ENCODE measurements at places on chromosomes 3 and 15. TPM values are rescaled to one million over a fixed set of nuclear protein-coding genes. Genes with fewer than 3 reads are reported as not detected.
A peak's percentile ranks its signal among the peaks of the same experiment; 100 is the strongest.

Gene GPD1L
- 35.3 TPM for total RNA-seq

Gene PLSCR4
- total RNA-seq, result not detected

Gene ANKRD63
- total RNA-seq, result not detected

Gene ZBTB47
- total RNA-seq, result 3.0 TPM

Gene C2CD4B
- total RNA-seq, result not detected

DNA sequence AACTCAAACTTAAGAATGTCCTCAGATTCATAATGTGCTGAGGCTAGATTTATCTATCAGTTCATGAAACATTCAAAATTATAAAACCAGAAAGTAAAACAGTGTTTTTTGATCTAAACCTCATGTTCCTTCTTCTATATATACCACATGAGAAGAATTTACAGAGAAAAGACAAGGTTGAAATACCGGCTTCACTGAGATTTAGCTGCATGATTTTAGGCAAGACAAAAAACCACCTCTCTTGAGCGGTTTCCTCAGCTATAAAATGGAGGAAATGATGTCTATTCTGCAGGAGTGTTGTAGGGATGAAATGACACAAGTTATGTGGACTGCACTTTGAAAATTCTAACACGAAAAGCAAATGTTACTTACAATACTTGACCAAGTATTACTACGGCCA is 80.6 kb upstream of the FOXB1 start:
- no peak for DNase-seq
- no peaks in the 10 kb centered on the region for H3K27me3 ChIP-seq
- H3K36me3 ChIP-seq, result no peaks in the 10 kb centered on the region
- no peak overlapping the region for H3K27ac ChIP-seq

DNA sequence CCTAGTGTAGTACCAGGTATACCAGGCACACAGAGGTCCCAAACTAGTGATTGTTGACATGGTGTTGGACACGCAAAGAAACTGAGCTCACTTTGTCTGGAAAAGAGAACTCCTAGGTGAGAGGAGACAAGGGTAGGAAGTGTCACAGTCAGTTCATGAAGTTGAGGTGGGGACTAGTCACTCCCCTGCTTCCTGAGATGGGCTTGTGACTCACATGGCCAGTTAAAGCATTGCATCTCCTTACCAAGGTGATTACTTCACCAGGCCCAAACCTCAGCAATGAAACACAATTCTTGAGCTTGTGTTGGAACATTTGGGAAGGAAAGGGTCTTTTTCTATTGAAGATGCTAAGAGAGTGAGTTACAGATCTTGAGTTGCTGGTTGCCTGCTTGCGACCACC is 49.2 kb upstream of the RAD18 start:
- no peaks in the 10 kb centered on the region for H3K36me3 ChIP-seq
- no peak overlapping the region for H3K4me3 ChIP-seq
- DNase-seq, result no peak
- H3K27ac ChIP-seq, result no peak overlapping the region
- no peaks in the 10 kb centered on the region for H3K27me3 ChIP-seq
- H3K4me1 ChIP-seq, result no peaks in the 10 kb centered on the region

- peaks cover 64% of the 10 kb centered on the region for H3K36me3 ChIP-seq
- no peak overlapping the region for H3K27ac ChIP-seq
- no peak overlapping the region for H3K4me3 ChIP-seq
- no peak for DNase-seq
These were observed 12.1 kb upstream of the VPS39 start for GRCh38 chr15:42220216-42220615.

DNA sequence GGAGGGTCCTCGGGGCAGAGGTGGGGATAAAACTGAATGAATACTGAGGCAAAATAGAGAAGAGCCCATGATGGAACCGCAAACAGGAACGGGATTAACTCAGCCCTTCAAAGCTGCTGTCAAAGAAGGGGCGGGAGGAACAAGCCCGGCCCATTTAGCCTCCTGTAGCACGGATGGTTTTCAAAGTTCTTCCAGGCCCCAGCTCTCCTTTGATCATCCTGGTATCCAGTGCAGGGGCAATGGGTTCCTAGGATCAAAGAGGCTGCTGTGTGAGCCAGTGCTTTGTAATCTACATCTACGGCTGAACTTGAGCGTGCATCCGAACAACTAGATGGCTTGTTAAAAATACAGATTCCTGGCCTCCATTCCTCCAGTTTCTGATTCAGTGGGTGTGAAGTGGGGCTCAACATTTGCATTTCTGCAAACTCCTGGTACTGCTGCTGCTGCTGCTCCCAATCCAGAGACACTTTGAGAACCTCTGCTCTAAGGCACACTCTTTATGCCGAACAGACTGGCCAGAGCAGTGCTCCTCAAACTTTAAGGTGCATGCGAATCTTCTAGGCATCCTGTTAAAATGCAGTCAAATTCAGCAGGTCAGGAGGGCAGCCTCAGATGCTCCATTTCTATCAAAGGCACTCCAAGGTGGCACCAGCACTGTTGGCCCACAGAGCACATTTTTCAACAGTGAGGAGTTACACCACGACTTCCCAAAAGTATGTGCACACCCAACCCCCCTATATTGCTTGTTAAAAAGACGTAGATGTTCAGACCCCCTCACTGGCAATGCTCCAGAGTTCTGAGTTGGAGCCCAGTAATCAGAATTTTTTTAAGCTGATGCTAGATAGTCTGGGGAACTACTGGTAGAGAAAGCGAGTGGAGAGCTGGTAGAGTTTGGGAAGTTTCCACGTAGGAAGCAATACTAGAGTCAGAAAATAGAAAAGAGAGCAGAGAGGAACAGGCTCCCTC is 5.6 kb downstream of the GALNT15 start:
- H3K4me1 ChIP-seq, result peaks cover 5% of the 10 kb centered on the region
- no peak overlapping the region for H3K4me3 ChIP-seq
- no peaks in the 10 kb centered on the region for H3K27me3 ChIP-seq
- no peaks in the 10 kb centered on the region for H3K36me3 ChIP-seq
- DNase-seq, result no peak

GRCh38 chr15:74240002-74240568 is 4.0 kb downstream of the CCDC33 start:
- H3K27ac ChIP-seq, result no peak overlapping the region
- DNase-seq, result no peak
- no peaks in the 10 kb centered on the region for H3K4me1 ChIP-seq
- H3K27me3 ChIP-seq, result peaks cover 4% of the 10 kb centered on the region
- H3K36me3 ChIP-seq, result no peaks in the 10 kb centered on the region

DNA sequence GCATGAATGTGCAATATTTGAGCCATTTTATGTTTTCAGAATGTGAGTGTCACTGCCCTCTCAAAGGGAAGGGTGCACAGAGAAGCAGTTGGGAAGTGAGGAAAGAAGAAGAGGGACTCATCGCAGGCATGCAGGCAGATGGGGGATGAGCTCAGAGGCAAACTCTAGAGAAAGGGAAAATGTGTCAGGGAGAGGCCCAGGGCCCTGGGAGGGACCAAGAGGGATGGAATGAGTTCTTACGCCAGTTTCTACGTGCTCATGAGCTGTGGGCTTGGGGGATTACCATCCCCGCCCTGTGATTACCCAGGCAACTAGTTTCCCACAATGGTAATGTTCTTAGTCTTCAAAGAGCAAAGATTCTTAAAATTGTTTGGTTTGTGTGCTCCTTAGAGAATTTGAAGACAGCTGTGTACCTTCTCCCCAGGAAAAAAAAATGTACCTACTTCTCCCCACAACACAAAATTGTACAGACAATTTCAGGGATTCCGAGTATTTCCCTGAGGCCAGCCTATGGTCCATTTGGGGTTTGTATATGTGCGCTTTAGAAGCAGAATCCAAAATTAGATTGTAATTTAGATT is 17.8 kb downstream of the GCSAM start:
- H3K4me1 ChIP-seq, result peaks cover 17% of the 10 kb centered on the region
- no peak for DNase-seq
- H3K36me3 ChIP-seq, result no peaks in the 10 kb centered on the region
- no peak overlapping the region for H3K27ac ChIP-seq

GRCh38 chr15:98063315-98063714 is 102.8 kb downstream of the ARRDC4 start:
- no peaks in the 10 kb centered on the region for H3K4me1 ChIP-seq
- H3K4me3 ChIP-seq, result no peak overlapping the region
- no peak overlapping the region for H3K27ac ChIP-seq
- H3K27me3 ChIP-seq, result no peaks in the 10 kb centered on the region
- no peak for DNase-seq
- no peaks in the 10 kb centered on the region for H3K36me3 ChIP-seq

DNA sequence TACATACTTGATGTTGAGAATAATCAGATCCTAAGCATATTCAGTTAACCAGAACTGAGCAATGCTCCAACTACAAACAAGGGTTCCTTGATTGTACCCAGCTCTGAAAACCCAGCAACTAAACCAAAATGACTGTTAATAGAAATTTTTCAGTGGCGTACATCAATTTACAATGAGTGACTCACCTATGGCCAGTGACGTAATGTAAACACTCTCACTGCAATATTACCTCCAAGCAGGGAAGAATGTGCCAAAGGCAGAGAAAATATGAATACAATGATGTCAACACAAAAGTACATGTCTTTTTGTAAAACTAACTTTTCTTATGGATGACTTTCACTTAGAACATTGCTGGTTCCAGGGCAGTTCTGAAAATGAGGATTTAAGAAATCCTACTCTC is 611.3 kb downstream of the EDEM1 start:
- DNase-seq, result no peak
- H3K36me3 ChIP-seq, result no peaks in the 10 kb centered on the region
- no peak overlapping the region for H3K4me3 ChIP-seq
- no peaks in the 10 kb centered on the region for H3K27me3 ChIP-seq
- no peaks in the 10 kb centered on the region for H3K4me1 ChIP-seq

GRCh38 chr15:52485290-52485689 is 43.4 kb downstream of the MYO5A start:
- H3K27me3 ChIP-seq, result no peaks in the 10 kb centered on the region
- H3K4me3 ChIP-seq, result no peak overlapping the region
- no peak overlapping the region for H3K27ac ChIP-seq
- DNase-seq, result no peak
- no peaks in the 10 kb centered on the region for H3K36me3 ChIP-seq

- no peaks in the 10 kb centered on the region for H3K27me3 ChIP-seq
- no peak overlapping the region for H3K4me3 ChIP-seq
- H3K27ac ChIP-seq, result no peak overlapping the region
- H3K36me3 ChIP-seq, result no peaks in the 10 kb centered on the region
- H3K4me1 ChIP-seq, result no peaks in the 10 kb centered on the region
- DNase-seq, result no peak
These were observed 133.4 kb upstream of the ACP3 start for GRCh38 chr3:132183811-132184210.

DNA sequence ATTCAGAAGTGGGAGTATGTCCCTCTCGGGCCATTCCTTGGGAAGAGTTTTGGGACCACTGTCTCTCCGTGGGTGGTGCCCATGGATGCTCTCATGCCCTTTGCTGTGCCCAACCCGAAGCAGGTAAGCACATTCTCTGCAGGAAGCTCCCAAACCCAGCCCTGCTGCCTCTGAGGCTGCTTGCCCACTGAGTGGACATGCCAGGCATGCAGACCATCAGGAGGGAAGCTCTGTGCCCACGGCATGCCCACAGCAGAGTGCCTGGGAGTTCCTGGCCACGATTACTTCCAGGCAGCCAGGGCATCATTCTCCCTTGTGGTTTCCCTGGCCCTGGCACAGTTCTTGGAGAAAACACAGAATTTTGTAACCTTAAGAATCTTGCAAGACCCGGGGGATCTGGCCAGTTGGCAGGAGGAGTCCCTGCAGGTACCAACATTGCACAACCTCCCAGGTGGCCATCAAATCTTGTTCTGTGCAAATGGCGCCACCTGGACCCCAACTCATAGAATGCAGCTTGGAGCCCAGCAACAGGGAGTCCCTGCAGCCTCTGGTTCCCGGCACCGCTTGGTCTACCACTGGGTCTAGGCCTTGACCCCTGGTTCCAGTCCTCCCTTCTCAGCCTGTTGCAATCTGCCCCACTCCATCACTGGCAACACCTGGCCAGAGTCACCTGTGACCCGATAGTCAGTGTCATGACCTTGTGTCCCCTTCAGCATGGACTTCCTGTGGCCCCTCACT is 20.4 kb downstream of the FAH start:
- DNase-seq, result peak; percentile 60
- H3K4me1 ChIP-seq, result no peaks in the 10 kb centered on the region
- no peak overlapping the region for H3K4me3 ChIP-seq
- no peaks in the 10 kb centered on the region for H3K36me3 ChIP-seq

- no peak for DNase-seq
- H3K27me3 ChIP-seq, result no peaks in the 10 kb centered on the region
- H3K4me3 ChIP-seq, result no peak overlapping the region
- no peaks in the 10 kb centered on the region for H3K4me1 ChIP-seq
- no peaks in the 10 kb centered on the region for H3K36me3 ChIP-seq
These were observed 148.7 kb downstream of the ALCAM start for GRCh38 chr3:105515372-105515771.

GRCh38 chr15:63403254-63403945 is 21.8 kb upstream of the CA12 start:
- H3K4me1 ChIP-seq, result no peaks in the 10 kb centered on the region
- no peaks in the 10 kb centered on the region for H3K27me3 ChIP-seq
- H3K36me3 ChIP-seq, result no peaks in the 10 kb centered on the region
- no peak for DNase-seq
- H3K4me3 ChIP-seq, result no peak overlapping the region
- H3K27ac ChIP-seq, result no peak overlapping the region

- H3K4me1 ChIP-seq, result peaks cover 53% of the 10 kb centered on the region
- H3K36me3 ChIP-seq, result no peaks in the 10 kb centered on the region
- H3K27me3 ChIP-seq, result no peaks in the 10 kb centered on the region
- peak; percentile 49 for DNase-seq
These were observed 33.9 kb downstream of the GRK7 start for GRCh38 chr3:141796889-141797781.

DNA sequence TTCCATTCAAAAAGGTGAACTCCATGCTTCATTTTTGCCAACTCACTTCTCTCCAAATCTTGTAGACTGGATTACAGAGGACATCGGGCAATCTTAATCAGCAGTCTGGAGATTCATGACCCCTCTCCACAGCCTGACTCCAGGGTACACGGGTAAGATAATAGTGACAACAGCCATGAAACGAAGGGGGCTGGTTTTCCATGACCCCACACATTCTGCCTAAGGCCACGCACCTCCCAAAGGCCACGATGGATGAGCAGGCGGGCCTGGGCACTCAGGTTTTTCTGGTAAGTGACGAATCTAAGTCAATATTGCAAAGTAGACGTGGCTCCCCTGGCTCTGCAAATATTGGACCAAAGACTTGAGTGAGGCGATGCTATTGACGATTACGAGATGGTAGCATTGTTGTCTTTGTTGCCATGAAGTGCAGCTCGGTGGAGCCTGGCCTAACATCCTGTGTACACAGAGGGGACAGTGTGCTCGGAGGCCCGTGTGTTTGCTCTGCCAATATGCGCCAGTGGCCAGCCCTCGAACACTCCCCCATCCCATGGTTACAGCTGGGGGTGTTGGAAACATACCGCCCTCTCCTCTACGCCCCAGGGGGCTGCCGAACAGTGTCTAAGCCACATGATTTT is 119.1 kb downstream of the OPA1 start:
- no peaks in the 10 kb centered on the region for H3K36me3 ChIP-seq
- H3K4me1 ChIP-seq, result no peaks in the 10 kb centered on the region
- no peaks in the 10 kb centered on the region for H3K27me3 ChIP-seq
- H3K4me3 ChIP-seq, result no peak overlapping the region
